ENCODE measurements at places on chromosomes 3 and 15. TPM values are rescaled to one million over a fixed set of nuclear protein-coding genes. Genes with fewer than 3 reads are reported as not detected.

- no peaks in the 10 kb centered on the region for H3K4me1 ChIP-seq
- no peak overlapping the region for H3K4me3 ChIP-seq
- H3K36me3 ChIP-seq = no peaks in the 10 kb centered on the region
- H3K27me3 ChIP-seq = no peaks in the 10 kb centered on the region
Observed at GRCh38 chr3:172624999-172625398, 85.9 kb downstream of the NCEH1 start.

DNA sequence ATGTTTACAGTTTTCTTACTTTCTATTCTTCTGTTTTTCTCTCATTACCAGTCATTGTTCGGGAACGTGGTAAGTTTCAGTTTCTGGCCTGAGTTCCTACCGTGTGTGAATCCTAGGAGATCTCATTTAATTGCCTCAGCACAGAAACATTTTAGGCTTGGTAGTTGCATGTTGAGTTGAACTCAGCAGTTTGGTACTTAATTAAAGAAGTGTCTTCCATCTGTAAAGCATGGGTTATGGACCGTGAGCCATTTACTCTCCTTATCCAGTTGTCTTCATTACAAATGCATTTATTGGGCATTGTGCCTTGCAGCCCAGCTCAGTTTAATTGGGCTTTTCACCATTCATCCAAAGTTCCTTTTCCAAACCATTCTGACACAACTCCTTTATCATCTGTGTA, 142.1 kb upstream of the CHRM5 start:
- H3K4me3 ChIP-seq = no peak overlapping the region
- H3K27me3 ChIP-seq = no peaks in the 10 kb centered on the region
- H3K36me3 ChIP-seq = no peaks in the 10 kb centered on the region
- no peak overlapping the region for H3K27ac ChIP-seq
- no peaks in the 10 kb centered on the region for H3K4me1 ChIP-seq

- no peaks in the 10 kb centered on the region for H3K27me3 ChIP-seq
- peak overlapping the region; percentile 50 for H3K27ac ChIP-seq
- H3K4me3 ChIP-seq = no peak overlapping the region
- H3K36me3 ChIP-seq = no peaks in the 10 kb centered on the region
- DNase-seq = peak; percentile 90
Observed at GRCh38 chr15:45456212-45457106, 66.1 kb downstream of the SLC30A4 start.

DNA sequence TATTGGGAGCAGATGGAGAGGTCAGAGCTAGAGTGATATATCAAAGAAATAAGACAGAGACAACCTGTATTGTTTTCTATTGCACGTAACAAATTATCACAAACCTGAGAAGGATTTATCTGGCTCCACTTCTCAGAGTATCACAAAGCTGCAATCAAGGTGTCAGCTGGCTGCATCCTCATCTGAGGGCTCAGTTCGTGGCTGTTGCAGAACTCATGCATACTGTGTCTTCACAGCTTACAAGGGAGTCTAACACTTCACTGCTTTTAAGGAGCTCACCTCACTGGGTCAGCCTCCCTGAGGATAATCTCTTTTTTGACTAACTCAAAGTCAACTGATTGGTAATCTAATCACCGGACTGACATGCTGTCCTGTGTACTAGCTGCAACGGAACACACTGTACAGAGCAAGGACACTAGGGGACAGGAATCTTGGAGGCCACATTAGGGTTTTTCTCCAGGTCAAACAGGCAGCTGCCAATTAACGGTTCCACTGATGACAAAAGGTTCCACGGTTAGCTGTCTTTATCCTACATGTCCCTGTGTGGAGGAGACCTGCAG, 1006.8 kb upstream of the SEMA6D start:
- H3K4me3 ChIP-seq = no peak overlapping the region
- H3K4me1 ChIP-seq = no peaks in the 10 kb centered on the region
- no peaks in the 10 kb centered on the region for H3K27me3 ChIP-seq
- H3K36me3 ChIP-seq = no peaks in the 10 kb centered on the region
- no peak overlapping the region for H3K27ac ChIP-seq
- DNase-seq = no peak

DNA sequence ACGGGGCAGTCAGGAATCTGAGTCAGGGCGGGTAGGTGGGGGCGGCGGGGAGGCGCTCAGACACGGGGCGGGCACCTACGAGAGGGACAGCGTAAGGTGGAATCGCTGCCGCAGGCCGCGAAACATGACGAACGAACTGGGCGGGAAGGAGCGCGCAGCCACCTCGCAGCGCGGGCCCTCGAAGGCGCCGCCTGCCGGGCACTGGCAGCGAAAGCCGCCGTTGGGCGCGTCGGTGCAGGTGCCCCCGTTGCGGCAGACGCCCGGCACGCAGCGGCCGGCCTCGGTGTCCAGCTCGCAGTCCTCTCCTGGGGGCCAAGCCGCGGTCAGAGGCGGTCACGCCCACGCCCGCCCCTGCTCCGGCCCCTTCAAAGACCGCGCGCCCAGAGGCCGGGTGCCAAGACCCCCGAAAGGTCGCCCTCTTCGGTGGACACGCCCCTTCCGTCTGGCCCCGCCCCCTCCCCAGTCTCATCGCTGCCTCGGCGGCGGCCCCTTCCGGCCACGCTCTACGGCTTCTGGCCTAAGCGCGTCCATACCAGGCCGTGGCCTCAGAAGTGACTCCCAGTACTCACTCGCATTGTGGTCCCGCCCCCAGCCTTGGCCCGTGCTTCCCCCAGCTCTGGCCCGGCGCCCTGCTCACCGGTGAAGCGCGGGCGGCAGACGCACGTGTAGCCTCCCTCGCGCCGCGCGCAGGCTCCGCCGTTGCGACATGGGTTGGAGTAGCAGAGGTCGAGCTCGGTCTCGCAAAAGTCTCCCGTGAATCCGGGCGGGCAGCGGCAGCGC, 6.4 kb downstream of the CELSR3 start:
- peaks cover 26% of the 10 kb centered on the region for H3K4me1 ChIP-seq
- H3K4me3 ChIP-seq = peak overlapping the region; percentile 53

- peaks cover 13% of the 10 kb centered on the region for H3K27me3 ChIP-seq
- H3K27ac ChIP-seq = no peak within 1 kb of the TSS
- H3K4me3 ChIP-seq = no peak within 1 kb of the TSS
- no peaks in the 10 kb centered on the region for H3K4me1 ChIP-seq
- peak; percentile 55 for DNase-seq
Observed at GRCh38 chr3:46717447-46718231, at the start of gene PRSS50. Gene PRSS50, minus strand, starts transcription at chr3:46717869. Its CDS starts 45 bp downstream, at chr3:46717824.

- H3K36me3 ChIP-seq = no peaks in the 10 kb centered on the region
- peak overlapping the region; percentile 33 for H3K4me3 ChIP-seq
- DNase-seq = no peak
- H3K27me3 ChIP-seq = peaks cover 3% of the 10 kb centered on the region
- peaks cover 29% of the 10 kb centered on the region for H3K4me1 ChIP-seq
Observed at GRCh38 chr3:158728061-158728377, 4.2 kb downstream of the RARRES1 start.

DNA sequence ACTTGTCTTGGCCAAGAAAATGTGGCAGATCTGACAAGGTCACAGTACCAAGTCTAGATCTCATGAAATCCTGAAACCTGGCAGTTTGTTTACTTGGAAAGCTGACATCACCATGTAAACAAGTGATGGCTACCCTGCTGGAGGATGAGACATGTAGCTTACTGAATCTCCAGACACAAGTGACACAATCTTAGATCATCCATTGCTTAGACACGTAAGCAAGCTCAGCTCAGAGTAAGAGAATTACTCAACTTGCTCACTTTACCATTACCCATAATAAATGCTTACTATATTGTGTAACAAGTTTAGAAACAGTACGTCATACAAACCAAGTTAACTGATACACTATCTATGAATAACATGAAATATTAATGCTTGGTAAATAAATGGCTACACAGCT, 263.8 kb downstream of the TBC1D5 start:
- H3K36me3 ChIP-seq = no peaks in the 10 kb centered on the region
- no peak for DNase-seq
- no peak overlapping the region for H3K4me3 ChIP-seq
- H3K27me3 ChIP-seq = no peaks in the 10 kb centered on the region
- H3K4me1 ChIP-seq = no peaks in the 10 kb centered on the region

- H3K27ac ChIP-seq = no peak overlapping the region
- peaks cover 5% of the 10 kb centered on the region for H3K36me3 ChIP-seq
- DNase-seq = no peak
- no peak overlapping the region for H3K4me3 ChIP-seq
- H3K4me1 ChIP-seq = no peaks in the 10 kb centered on the region
Observed at GRCh38 chr15:42858540-42858939, 62.0 kb downstream of the TTBK2 start.

Gene TPM1
- 7.9 TPM for total RNA-seq

Gene GP9
- not detected for total RNA-seq

All from CD4-positive, alpha-beta T cell (primary cell).